ENCODE measurements at places on chromosomes 2 and 18.

DNA sequence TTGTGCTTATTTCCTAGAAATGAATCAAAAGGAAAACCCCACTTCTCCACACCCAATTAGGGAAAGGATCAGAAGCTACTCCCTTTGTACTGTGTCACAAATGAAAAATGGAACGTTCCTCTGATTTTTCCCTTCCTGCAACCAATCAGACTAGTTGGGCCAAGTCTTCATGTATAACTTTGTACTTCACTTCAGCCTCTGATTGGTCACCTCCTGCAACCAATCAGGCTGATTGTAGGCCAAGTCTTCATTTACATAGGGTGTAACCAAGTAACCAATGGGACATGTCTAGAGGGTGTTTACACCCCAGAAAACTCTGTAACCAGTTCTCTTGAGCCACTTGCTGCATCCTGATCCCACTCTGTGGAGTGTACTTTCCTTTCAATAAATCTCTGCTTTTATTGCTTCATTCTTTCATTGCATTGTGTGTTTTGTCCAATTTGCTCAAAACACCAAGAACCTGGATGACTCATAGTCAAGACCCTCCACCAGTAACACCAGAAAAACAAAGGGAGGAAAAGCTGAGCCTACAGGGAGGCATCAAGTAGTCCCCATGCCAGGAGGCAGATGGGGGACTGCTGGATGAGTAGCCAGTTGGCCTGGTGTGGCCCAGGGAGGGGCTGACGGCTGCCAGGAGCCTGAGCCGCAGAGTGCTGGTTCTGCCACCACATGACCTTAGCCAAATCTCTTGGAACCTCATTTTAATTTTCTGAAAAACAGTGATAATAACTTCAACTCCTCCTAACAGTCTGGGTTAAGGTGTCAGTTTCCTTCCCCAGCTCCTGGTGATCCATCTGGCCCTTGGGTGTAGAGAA, 46.1 kb downstream of the SOWAHC start:
- DNase-seq = no peak

DNA sequence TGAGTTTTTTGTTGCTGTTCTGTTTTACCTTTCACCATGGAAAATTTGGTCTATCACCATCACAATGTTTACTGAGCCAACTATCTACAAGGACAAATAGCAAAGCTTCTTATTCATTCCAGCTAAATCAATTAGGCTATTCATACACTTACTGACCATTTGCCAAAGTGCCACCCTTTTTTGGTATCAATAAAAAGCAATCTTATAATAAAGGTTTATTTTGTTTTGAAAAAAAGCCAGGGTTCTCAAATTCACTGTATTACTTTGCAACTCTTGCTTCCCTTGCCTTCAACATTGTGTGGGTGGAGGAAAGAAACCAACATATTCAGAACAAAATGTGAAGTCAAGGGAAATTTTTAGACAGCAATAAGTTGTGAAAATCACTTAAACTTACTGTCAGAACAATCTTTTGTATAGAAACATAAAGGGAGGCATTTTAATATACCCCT, 15.3 kb downstream of the PELI1 start:
- DNase-seq = no peak

DNA sequence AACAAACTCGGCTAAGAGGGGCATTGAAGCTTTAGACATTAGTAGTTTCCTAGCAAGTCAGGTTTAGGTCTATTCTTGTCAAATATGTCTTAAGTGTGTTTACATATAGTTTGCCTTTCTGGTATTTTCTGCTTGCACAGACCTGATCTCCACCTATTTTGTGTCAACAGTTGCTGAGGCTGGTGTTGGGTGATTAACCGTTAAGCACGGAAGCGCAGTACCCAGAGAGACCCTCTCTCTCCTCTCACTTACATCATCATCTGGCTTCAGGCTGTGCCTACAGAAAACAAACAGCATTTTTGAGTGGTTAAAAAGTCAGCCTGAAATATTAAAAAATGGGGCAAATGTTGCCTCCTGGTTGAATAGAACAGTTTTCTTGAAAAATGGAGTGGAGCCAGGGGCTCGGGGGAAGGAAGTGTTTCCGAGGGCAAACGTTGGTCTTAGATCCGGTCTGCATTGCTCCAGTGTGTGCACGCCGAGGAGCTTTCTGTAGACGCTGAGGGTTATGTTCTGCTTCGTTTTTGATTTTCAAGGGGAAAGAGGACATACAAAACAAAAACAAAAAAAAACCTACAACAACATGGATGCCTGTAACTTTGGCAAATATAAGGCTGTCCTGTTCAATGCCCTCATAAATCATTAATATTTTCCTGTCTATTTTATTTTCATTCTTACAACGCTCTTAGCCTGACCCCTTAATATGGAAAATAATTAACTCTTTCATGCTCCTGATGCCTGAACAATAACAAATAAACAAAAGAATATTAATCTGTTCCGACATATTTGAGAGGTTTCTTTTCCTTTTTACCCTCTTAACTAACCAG, 120.8 kb downstream of the MEIS1 start:
- peak; percentile 44 for DNase-seq

DNA sequence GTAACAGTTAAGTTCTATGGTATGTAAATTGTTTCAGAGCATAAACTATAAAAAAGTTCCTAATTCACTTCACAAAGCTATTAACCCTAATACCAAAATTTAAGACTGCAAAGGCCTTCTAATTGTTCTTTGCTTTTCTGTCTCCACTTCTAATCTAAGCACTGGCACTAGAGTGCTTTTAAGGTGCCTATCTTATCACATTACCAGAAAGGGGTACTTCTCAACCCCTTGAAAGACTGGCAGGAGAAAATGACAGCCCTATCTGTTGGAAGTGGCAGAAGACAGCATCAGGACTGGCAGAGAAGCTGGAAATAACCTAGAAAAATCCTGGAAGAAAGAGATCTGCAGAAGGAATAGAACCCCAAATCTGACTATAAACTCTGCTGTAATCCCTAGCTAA, 10.3 kb downstream of the CNRIP1 start:
- no peak for DNase-seq

- DNase-seq = no peak
These were observed 39.6 kb downstream of the DTNA start for GRCh38 chr18:34749721-34750120.

- no peak for DNase-seq
These were observed 15.4 kb upstream of the DSEL start for GRCh38 chr18:67531929-67532328.

DNA sequence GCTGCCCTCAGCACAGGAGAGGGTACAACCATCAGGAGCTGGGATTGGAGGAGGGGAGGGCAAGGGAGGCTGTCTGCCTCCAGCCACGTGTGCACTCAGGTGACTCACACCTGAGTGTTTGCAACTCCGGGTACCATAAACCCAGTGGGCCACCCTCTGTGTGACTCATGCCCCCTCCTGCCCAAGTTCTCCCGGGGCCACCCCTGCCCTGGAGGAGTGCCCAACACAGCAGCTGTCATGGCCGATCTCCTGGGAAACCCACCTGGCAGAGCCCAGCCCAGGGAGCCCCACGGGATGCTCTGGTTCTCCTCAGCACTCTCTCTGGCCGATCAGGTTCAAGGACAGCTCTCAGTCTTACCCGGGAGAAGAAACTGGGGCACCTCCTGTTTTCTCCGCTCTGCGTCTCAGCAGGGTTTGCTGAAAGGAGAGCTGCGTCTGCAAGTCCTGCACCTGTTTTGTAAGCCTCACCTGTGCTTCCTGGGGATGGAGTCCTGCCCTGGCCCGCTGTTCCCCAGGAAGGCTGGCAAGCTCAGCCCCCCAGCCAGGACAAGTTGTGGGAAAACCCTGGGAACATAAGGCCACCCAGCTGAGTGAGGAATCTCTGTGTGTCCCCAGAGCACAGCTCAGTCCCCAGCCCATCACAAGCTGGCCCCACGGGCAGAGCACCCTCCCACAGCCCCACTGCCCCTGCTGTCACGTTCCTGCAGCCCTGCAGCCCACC, 44.0 kb upstream of the UBE2F start:
- DNase-seq = no peak

DNA sequence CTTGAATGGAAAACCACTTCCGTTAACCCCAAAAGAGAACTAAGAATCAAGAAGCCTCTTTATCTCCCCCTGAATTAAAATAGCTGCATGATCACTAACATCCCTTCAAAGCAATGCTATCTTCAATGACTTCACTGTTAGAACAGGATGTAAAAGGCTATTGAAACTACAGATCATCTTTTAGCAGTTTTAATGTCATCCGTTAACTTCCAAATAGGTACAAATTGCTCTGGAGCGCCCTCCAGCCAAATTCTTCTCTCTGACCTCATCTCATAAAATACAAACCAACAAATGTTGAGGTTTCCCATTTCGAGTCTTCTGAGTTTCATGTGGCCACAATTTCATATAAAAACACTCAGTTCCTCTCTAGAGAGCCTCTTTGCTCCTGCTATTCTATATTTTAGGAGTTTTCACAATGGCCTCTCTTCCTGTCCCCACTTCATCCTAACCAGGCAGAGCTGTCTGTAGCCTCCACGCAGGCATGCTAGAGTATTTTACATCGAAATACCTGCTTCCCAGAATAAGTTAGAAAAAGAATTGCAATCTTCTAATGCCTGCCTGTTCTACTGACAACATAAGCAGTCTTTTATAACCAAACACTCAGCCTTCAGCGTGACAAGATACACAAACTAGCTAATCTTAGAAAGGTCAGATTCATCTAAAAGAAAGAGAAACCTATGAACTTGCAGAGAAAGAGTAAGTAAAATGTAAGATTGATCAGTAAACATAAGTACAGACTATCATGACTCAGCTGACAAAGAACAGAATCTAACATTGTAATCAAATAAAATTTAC, 37.9 kb downstream of the B4GALT6 start:
- DNase-seq = no peak

DNA sequence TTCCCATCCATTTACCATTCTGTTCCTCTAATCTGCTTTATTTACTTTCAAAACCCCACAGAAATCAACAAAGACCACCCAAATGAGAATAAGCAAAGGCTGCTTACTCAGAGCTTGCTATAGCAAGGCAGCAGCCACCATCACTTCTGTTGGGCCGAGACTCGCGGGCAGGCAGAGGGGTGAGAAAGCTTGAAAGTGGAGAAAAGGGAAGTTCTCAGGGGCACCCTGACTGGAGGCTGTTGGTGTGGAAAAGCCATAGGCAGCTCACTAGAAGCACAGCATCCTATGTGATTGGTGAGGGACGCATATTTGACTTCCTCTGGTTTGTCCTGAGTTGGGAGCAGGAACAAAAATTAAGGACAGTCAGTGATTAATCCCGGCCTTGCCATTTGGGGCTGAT, 269.7 kb upstream of the THSD7B start:
- no peak for DNase-seq

DNA sequence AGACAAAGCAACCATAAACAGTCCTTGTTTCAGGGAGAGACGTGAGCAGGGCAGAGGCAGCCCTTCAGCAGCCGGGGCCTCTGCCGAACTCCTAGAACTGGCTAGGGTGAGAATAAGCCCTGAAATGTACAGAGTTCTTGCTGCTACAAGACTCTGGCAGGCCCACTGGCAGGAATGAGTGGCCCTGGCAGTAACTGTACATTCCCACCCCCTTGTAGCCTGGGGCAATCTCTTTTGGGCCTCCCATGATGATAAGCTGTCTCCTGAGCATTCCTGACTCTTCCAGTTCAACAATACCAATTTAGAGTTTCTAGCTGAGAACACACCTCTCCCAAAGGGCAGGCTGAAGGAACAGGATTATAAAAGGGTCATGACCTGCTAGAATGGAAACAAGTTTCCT, 54.3 kb downstream of the HAUS1 start:
- no peak for DNase-seq

GRCh38 chr2:34423301-34423700, 824.2 kb upstream of the FAM98A start:
- peak; percentile 2 for DNase-seq

- no peak for DNase-seq
These were observed 15.8 kb downstream of the TMEM131 start for GRCh38 chr2:97979904-97980303.

DNA sequence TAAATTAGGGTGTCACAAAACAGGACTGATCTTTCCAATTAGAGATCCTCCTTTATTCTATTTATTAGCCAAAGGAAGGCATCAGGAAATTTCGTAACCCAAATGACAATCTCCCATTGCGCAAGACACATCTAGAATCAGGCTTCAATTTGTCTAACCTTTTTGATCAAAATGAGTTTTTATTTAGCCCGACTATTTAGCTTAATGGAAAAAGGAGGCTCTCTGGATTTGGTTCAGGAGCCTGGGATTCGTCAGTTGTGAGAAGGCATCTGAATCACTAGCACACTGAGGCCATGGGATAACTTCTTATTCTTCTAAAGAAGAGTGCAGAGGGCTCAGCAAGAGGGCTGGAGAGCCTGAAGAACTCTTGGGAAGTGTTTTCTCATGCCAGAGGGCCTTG, 332.1 kb upstream of the ETAA1 start:
- DNase-seq = peak; percentile 43

GRCh38 chr2:35510636-35511035, 844.9 kb upstream of the CRIM1 start:
- no peak for DNase-seq

DNA sequence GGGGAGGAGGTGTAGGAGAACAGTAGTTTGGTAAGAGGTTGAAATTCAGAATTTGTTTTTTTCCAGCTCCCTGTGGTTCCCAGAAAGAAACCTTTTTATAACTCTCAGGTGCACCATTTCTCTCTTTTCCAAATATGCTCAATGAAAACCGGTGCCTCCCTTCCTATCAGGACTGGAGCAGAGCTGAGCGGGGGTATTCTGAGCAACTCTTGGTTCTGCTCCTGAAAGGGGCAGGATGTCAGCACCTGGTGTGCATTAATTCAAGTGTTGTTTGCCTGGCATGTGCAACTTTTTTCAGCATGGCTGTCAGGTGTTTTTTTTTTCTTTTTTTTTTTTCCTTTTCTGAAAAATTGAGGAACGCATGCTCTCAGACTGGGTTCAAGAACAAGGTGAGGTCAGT, 74.1 kb downstream of the MAPK4 start:
- no peak for DNase-seq
